ENCODE measurements at places on chromosomes 16 and 17.

- no peak for DNase-seq
Observed at GRCh38 chr17:17253406-17253805, 16.4 kb upstream of the FLCN start.

DNA sequence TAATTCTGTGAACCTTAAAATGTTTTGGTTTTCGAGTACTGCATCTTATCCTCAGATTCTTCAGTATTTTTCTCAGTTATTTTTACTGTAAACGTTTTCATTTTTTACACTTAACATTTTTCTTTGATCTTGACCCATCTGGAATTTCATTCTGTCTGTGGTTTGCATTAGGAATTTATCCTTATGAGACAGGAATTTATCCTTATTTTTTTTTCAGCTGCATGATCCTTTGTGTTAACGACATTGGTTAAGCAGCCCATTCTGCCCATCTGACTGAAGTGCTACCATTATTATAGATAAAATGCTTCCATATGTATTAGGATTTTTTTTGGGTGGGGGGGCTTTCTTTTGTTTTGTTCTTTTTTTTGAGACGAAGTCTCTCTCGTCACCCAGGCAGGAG, 41.0 kb downstream of the SNX29 start:
- DNase-seq, result no peak

DNA sequence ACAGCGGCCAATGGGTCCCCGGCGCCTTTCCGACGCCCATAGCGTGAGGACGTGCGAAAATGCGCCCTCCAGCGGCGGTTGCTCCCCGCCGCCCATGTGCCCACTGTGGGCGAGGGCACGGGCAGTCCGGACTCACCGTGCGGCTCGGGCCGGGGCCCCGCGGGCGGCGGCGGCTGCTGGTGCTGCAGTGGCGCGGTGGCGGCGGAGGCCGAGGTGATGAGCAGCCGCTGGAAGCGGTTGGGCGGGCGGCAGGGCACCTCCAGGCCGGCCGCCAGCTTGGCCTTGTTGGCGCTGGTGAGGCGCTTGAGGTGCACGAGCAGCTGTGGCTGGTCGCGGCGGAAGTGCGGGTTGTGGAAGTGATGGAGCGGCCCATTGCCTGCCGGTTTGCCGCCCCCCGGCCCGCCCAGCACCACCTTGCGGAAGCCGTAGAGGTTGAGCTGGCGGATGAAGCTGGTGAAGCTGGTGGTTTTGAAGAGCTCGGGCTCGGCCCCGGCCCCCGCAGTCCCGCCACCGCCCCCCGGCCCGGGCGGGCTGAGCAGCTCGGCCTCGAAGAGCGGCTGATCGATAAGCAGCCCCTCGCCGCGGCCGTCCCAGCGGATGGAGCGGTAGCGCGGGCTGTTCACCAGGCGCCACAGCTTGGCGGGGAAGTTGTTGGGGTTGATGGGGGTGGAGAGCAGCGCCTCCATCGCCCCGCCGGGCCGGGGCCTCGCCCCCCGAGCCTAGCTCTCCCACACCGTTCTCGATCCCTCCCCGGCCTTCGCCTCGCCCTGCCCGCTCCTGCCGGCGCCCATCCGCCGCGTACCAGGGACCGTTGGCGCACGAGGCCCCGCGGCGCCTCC, at the start of gene HSF5:
Gene HSF5 (minus strand): TSS at position 820 of the 839 bp plus-strand sequence. CDS start 134 bp downstream, at position 686.
- DNase-seq, result peak; percentile 75

DNA sequence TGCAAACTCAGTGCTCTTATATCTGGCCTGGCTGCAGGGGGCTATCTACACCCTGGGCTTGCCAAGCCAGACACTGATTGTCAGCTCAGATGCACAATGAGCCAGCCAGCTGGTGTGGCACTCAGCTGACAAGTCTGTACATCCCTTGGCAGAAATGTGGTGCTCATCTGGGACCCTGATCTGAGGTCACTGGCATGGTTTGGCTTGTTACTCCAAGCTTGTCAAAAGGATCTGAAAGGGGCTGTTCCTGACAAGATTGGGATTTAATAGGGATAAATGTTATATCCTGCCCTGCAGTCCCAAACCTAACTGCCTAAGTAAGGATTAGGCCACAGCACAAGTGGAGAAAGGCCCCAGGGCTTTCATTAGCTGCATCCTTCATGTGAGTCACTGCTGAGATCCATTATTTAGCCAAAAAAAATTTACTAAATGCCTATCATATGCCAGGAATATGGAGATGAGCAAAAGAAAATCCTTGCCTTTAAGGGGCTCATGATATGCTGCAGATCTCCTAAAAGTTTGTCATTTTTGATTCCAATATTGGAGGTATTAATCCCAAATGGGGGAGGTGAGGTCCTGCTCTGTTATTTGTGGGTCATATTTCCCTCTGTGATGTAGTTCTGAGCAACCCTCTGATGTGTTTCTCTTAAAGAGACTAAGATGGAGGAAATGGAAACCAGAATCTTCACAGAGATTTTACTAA, 6.3 kb downstream of the SLC6A2 start:
- no peak for DNase-seq

DNA sequence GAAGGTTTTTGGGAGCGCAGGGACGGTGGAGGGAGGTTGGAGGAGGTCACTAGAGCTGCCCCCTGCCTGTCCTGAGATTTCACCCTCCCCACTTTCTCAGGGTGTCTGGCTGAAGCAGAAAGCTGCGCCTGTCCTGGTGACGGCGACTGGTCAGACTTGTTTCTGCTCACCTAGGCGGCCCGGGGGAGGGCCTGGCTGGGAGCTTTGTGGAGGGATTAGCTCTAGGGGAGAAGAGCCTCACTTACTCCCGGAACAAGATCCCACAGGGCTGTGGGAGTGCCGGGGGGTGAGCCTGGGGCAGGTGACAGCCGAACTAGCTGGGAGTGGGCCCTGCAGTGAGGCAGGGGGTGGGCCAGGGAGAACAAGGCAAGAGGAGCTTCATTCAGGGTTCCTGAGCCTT, 11.5 kb downstream of the NHERF1 start:
- DNase-seq, result no peak

GRCh38 chr17:68600067-68600930, 868 bp downstream of the FAM20A start:
- DNase-seq, result no peak

- no peak for DNase-seq
Observed at GRCh38 chr16:52976539-52977167, 76.0 kb downstream of the CHD9NB start.

DNA sequence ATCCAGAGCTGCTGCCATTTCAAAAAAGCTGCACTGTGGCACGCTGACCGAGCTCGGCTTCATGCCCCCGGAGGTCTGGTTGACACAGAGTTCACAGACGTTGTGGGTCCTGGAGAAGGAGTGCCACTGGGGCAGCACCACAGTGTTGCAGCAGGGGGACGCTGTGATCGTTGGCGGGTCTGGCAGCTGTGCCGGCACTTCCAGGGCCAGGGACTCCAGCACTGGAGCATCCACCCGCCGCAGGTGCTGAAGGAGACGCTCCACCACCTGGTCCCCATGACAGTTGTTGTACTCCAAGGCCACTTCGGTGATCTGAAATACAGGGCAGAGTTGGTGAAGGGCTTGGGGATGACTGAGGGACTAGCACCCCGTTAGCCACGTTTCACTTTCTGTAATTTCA, 23.5 kb downstream of the SNN start:
- no peak for DNase-seq

DNA sequence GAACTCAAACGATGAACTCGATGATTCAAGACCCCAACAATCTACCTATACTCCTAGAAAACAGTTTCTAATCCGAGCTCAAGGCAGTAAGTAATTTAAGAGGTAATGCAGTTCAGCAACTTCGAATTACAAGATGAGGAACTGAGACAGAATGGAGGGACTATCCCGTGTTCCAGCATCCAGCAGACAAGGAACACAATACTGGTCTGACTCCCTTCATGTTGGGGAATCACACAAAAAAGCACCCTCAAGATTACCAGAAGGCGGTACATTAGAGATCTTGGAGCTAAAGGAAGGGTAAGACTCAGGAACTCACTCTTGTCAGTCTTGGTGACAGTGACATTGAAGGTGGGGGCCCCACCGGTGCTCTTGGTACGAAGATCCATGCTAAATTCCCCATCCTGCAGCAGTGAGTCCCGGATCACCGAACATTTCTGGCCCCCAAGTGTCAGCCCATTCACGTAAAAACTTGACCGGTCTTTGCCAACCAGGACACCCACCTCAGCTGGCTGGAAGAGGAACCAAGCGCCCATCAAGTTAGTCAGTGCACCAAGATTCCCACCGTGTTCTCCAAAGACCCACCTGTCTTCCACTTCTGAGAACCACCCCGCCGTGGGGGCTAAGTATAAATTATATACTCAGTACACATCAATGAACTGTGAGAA, 1.9 kb downstream of the PFN1 start:
- no peak for DNase-seq

DNA sequence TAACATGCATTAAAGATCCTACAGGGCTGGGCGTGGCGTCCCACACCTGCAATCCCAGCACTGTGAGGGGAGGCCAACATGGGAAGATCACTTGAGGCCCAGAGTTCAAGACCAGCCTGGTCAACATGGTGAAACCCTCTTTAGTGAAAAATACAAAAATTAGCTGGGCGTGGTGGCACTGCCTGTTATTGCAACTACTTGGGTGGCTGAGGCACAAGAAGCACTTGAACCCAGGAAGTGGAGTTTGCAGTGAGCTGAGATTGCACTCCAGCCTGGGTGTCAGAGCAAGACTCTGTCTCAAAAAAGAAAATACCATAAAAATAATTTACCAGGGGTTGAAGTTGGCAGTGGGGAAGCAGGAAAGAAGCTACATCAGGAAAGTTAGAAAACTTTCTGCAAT, 12.9 kb downstream of the TXNDC11 start:
- DNase-seq, result no peak

DNA sequence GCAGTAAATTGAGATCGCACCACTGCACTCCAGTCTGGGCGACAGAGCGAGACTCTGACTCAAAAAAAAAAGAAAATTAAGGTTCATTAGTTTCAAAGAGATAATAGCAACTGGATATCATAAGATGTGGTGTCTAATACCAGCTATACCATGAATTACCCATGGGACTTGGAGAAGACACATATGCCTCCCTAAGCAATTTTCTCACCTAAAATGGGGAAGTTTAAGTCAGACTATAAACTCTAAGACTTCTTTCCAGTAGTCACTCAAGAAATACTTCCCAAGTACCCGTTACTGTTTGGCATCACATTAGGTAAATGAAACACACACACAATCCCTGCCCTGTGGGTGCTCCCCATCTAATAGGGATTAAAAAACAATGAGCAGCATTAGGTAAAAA, 22.6 kb downstream of the SMURF2 start:
- DNase-seq, result no peak

DNA sequence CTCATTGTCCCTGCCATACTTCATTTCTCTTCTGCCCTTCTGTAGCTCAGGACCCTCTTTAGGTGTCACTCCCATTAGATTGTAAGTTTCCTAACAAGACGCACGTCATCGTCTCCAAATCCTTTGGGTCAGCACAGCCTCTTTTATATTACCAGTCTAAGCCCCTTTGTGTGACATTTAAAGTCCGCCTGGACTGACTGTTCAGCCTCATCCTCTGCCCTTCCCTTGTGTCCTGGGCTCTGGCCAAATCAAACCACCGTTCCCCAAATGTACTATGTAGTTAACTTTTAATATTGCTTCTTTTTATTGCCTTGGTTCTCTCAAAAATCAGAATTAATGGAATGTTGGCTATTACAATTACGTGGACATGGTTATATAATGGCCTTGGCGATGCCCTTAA, 38.2 kb downstream of the PITPNC1 start:
- DNase-seq, result no peak

DNA sequence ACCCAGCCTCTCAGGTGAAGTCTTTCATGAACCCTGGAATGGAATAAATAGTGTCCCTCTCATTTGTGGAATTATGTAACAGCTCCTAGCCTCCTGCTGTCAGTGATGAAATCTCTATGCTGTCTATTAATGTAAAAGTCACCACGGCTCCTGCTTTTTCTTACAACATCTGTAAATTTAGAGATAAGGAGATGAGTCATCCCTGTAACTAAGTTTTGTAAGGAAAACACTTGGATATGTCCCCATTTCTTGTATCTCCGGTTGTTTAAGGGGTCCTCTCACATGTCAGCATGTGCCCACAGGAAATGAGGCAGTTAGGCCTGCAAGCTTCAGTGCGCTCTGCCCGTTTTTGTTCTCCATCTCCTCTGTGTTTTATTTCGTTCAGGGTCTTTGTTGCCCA, 2.8 kb upstream of the NAT9 start:
- DNase-seq, result no peak

GRCh38 chr17:4998027-4998731, 429 bp downstream of the KIF1C start:
- DNase-seq, result no peak

- no peak for DNase-seq
Observed at GRCh38 chr17:42251115-42251514, 25.1 kb downstream of the STAT5B start.

DNA sequence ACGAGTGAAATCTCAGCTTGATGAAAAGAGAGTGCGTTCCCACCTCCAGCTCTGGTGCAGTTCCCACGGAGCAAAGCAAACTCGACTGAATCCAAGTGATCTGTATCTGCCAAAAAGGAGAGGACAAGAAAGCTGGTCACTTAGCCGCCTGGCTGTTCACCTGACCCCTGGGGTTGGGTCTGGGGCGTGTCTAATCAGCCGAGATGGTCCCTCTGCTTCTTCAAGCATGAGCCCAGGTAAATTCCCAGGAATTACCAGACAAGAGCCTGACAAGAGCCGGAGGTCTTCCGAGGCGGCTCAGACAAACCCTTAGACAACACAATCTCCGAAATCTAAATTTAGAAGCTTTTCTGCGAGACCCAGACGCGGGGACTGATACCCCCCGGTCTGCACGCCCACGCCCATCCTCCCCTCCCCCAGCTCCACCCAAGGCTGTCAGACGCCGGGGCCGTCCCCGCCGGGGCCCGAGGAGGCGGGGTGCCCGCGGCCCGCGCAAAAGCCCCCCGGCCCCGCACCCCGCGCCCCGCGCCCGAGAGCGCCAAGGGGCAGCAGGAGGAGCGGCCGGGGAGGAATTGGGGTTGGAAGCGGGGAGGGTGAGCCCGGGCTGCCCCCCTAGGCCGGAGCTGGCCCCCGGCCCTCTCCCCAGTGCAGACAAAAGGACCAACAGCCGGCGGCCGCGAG, 674 bp downstream of the ZNF821 start:
- peak; percentile 42 for DNase-seq

GRCh38 chr17:41453066-41453465, 12.3 kb upstream of the KRT38 start:
- no peak for DNase-seq

GRCh38 chr16:4200000-4200780, 41.7 kb downstream of the SRL start:
- peak; percentile 21 for DNase-seq

DNA sequence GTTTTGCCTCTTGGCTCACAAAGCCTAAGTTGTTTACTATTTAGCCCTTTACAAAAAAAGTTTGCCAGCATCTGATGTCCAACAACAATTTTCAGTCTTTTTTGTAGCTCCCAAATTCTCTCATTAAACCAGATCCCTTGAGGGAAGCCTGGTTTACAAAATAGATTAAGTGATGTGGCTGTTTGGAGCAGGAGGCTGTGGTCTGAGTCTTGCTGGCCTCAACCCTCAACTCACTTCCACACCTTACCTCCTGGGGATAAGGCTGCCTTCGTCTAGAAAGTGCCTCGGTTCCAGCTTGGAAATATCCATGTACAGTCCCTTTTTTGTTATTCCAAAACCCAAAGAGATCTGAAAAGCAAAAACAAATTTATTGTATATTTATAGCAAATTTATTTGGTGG, 138.4 kb downstream of the WWOX start:
- no peak for DNase-seq
